ENCODE measurements at places on chromosomes 3 and 15.

GRCh38 chr3:135159681-135160247 is 364.7 kb downstream of the EPHB1 start:
- no peak for DNase-seq

GRCh38 chr3:177647341-177647740 is 450.1 kb upstream of the TBL1XR1 start:
- no peak for DNase-seq

DNA sequence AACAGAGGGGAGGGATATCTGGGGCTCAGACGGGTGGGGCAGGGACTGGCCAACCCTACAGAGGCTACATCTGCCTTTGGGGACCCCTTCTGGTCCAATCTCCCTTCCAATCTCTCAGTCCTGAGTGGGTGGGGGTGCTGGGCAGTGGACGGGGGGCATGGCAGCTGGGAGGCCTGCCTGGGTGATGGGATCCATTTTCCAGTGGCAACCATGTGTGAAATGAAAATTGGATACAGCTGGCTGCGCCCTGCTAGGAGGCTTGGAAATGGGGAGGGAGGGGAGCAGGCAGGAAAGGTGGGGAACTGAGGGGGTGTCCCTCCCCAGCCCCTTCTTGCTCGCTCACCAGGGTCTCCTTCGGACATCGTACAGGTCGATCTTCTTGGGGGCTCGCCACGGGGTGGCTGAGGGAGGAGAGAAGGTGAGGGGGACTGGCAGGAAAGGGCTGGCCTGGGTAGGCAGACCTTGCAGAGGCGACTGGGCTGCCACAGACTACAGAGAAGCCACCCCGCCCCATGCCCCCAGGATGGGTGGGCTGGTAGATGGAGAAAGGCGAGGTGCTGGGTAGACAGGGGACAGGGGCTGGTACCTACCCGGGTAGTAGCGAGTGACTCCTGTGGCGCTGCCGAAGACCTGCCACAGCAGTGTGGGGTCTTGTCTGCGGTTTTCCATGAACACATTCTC is 21.2 kb upstream of the TMEM115 start:
- DNase-seq = no peak

- DNase-seq = no peak
Measured at GRCh38 chr15:83064859-83065258, 2.2 kb downstream of the BTBD1 start.

- no peak for DNase-seq
Measured at GRCh38 chr3:143066033-143066432, 53.5 kb upstream of the CHST2 start.

- DNase-seq = no peak
Measured at GRCh38 chr3:159356606-159357005, 554.8 kb downstream of the MFSD1 start.

DNA sequence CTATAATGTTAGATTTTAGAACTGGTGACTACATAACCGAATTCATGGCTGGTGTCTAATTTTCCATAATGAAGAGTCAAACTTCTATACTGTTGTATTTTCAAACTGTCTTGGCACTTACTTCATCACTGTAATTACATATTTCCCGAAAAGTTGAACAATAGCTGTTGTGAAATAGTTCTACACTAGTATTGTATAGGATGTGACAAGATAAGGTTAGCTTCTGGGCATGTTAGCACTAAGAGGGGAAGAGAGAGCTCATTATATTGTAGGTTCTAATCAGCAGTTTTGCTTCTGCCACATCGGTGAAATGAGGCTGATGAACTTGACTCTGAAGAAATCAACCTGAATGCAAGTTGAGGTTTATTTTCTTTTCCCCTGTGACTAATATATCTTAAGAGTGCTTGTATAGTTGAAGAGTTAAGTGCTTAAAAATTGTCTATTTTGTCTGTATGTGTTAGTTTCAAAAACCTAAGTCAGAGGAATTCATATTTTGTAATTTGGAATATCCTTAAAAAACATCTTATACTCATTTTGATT is 8.9 kb downstream of the GYG1 start:
- no peak for DNase-seq

DNA sequence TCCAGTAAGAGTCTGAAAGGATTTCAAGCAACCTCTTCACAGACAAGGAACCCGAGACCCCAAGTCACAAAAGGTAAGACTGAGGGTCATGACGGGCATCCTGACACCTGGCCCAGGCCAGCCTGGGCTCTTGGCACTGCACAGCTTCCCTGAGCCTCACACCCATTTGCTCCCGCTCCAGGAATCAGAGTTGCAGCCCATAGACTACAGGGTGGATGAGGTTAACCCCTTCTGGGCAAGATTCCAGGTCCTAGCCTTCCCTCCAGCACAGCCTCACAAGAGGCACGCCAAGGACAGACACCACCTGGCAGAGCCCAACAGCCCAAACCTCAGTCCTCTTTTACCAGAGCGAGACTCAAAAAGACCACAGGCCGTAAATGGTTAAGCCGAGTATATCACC is 36.2 kb downstream of the RBPMS2 start:
- DNase-seq = no peak

GRCh38 chr3:73685061-73685460 is 60.3 kb upstream of the PDZRN3 start:
- no peak for DNase-seq

DNA sequence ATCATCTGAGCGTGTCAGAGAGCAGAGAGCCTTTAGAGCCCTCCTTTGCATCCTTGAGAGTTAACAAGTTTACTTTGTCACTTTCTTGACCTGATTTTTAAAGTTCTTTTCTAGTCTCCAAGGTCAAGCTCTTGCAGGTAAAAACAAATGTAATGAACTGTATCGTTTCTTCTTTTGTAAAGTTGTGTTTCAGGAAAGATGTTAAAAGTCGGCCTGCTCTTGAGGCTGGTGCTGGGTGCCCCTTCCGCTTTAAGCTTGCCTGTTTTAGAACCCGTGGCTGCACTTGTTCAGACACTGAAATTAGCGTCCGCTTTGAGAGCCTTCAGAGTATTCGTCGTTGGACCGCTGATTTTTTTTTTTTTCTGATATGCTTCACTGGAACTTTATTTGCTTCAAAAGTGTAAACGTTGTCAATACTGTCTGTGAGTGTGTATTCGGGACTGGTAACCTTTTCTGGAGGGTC is 52.6 kb upstream of the ULK4 start:
- no peak for DNase-seq

GRCh38 chr3:73207946-73208440 is 146.5 kb downstream of the EBLN2 start:
- DNase-seq = no peak

GRCh38 chr3:138112362-138112761 is 3.0 kb downstream of the DZIP1L start:
- no peak for DNase-seq

- DNase-seq = no peak
Measured at GRCh38 chr3:15520185-15520584, 1.3 kb downstream of the COLQ start.

- peak; percentile 5 for DNase-seq
Measured at GRCh38 chr3:196992461-196993065, 23.9 kb upstream of the PIGZ start.

- no peak for DNase-seq
Measured at GRCh38 chr3:105401691-105402149, 35.0 kb downstream of the ALCAM start.

DNA sequence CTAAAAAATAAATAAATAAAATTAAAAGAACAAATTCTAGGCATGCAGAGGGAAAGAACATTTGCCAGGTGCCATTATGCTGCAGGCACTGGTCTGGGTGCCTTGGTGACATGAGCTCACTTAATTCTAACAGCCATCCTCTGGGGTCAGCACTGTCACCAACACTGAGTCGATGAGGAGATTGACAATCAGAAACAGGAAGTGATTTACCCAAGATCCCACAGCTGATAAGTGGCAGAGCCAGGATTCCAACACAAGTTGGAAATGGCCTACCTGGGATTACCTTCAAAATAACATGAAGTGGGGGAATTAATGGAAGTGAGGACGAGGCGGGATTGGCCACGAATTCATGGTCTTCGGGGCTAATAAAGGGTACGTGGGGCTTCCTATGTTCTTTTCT is 3.6 kb downstream of the PLIN1 start:
- DNase-seq = no peak

DNA sequence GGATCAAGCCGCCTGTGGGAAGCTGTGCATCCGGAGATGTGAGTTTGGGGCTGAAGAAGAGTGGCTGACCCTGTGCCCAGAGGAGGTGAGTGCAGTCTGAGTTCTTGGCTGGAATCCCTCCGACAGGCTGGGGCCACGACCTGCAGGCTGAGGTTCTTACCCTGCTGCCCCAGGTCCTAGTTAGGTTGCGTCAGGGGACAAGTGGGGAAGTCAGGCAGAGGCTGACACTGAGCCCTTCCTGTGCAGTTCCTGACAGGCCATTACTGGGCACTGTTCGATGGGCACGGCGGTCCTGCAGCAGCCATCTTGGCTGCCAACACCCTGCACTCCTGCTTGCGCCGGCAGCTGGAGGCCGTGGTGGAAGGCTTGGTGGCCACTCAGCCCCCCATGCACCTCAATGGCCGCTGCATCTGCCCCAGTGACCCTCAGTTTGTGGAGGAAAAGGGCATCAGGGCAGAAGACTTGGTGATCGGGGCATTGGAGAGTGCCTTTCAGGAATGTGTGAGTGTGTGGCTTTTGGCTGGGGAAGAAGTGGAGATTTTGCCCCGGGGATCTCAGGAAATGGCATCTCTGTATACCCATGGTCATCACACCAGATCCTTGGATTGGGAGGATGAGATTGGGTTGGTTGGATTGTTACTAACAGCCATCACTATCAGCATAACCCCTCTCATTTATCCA is 1.3 kb downstream of the PPM1M start:
- no peak for DNase-seq

GRCh38 chr3:25473246-25473645 is 45.2 kb downstream of the RARB start:
- no peak for DNase-seq

GRCh38 chr15:72197460-72198355 is at the start of gene GRAMD2A:
GRAMD2A (minus strand) TSS chr15:72197787.
- peak; percentile 63 for DNase-seq

- no peak for DNase-seq
Measured at GRCh38 chr3:172211123-172211522, 171.7 kb downstream of the FNDC3B start.

DNA sequence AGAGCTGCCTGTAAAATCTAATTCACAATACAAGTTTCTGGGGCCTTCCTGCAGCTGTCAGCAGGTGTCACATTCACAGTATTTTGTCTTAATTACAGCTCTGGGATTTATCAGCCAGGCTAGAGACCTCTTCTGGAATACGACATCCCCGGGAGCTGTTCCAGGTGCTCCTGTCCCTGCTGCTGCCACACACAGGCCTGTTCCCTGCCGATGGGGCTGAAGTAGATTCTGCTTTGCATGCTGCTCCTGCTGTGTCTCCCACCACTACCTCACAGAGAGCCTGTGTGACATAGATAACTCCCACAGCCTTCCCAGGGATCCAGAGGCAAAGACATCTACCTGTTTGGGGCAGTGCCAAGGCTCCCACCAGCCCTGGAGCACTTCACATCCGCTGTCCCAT is 20.4 kb downstream of the COLQ start:
- DNase-seq = no peak

DNA sequence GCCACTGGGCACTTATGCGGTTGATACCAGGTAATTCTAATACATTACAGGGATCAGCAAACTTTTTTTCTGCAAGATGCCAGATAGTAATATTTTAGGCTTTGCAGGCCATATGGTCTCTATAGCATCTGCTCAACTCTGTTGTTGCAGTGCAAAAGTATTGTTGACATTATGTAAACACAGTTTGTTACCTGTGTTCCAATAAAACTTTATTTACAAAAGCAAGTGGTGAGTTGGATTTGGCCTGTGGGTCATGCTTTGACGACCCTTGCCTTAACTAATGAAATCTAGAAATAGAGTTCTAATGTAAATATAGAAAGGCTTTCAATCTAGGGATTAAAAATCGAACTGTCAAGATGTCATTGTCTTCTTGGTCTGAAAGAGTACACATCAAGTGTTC is 44.4 kb downstream of the PIK3CA start:
- DNase-seq = no peak

DNA sequence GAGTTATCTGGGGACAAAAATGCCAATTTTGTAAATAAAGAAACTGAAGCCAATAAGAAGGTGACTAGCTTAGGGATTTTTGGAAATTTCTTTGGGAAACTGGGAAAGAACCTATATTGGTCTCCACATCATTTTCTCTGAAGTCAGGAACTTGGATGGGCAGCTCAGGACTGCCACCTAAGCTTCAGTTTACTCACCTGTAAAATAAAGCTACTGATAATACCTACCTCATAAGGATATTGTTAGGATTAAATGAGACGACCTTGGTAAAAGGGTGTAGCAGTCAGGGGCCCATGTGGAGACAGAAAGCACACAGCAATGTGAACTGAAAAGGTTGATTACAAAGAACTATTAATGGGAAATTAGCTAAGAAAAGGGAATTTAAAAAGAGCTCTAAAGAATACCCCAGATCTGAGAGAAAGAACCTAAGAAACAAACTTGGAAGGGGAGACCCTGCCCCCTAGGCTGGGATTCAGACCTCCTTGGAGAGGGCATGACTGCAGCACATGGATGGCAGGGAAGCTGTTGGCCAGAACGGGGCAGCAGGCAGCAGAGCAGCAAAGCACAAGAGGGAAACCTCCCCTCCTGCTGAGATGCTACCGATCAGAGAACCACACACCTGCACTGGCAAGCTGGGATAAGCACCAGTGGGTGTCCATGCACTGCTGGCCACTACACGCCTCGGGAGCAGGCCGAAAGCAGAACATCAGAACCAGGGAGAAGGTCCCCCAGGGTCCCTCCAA is 83.7 kb upstream of the THBS1 start:
- DNase-seq = no peak

DNA sequence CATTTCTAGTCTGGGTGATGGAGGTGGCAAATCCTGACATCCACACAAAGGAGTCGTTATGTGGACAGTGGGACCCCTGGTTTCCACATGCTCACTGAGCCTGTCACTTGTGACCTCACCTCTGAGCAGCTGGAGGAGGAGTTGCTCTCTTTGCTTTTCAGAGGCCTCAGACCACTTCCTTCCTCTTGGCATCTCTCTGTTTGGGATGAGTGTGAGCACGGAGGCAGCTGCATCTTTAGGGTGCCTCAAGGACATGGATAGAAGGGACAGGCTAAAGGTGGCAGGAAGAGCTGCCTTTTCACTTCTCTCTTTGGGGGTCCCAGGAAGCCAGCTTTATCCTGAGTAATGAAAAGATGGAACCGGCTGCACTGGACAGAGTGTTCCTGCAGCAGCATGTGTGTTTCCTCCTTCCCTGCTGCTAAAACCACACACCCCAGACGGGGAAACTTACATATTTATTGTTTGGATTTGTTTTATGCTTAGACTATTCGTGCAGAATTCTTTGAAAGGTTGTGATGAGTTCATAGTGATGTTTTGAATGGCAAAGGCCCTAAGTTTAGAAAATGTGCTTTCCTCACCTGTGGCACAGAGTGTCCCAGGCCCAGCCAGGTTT is 31.8 kb downstream of the GPR171 start:
- no peak for DNase-seq

DNA sequence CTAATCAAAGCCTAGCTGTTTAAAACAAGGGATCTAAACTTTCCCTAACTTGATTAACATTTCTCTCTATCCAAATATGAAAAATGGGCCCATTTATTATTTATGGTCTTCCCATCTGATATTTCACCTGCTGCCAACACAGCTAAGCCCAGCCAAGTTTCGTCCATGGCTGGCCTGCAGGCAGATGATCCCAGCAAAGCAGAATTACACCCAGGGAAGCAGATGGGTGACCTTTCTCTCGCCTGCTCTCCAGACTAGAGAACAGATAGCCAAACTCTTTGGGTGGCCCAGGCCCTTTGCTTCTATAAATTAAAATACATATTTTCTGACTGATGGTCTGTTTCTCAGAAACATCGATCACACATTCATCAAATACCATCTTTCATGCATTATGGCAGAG is 1038.8 kb downstream of the AGBL1 start:
- peak; percentile 25 for DNase-seq

GRCh38 chr3:24240306-24240705 is 254.3 kb downstream of the THRB start:
- no peak for DNase-seq

Data from right hindlimb (tissue), 1 donor.